ENCODE measurements at places on chromosomes 13 and 19. TPM values are rescaled to one million over a fixed set of nuclear protein-coding genes. Genes with fewer than 3 reads are reported as not detected.
A peak's percentile ranks its signal among the peaks of the same experiment; 100 is the strongest.

DNA sequence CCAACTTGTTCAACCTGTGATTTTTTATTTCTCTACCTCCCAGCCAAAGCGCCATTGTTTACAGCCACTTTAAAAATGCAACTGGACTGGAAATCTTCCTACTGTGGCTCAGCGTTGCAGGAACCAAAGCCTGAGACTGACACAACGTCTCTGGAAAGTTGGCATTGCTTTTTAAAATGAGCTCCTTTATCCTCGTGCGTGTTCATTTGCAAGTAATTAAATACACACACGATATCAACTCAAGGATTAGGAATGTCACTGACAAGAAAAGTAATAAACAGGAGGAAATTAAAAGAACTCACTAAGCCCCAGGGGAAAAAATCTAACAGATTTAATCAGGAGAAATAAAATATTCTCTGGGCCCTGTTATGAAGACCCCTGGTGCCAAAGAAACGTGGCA lies 184.6 kb upstream of the IRS2 start:
- no peak for DNase-seq

GRCh38 chr19:11138601-11139300 lies 16.8 kb downstream of the SPC24 start:
- DNase-seq = no peak

DNA sequence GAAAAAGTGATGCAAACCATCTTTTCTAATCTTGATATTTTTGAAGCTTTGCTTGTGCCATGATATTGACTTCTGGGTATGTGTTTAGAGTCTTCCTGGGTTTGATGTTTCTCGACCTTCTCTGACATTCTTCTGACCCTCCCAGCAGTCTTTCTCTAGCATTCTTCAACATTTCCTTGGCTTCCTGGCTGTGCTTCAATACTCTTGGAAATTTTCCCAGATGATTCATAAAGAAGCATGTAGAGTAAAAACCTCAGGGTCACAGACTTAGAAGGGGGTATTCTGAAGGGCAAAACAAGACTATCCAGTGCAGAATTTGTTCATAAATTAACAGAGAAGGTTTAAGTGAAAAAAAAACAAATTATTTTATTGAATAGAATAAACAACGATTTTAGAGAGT lies 946.3 kb upstream of the PCDH9 start:
- DNase-seq = peak; percentile 4

- no peak for DNase-seq
Measured at GRCh38 chr19:43768273-43769050, 12.3 kb downstream of the KCNN4 start.

- DNase-seq = no peak
Measured at GRCh38 chr13:23652909-23653726, 82.9 kb downstream of the TNFRSF19 start.

- DNase-seq = no peak
Measured at GRCh38 chr13:29993196-29993595, 142.8 kb upstream of the UBL3 start.

GRCh38 chr13:74886502-74886901 lies 595.5 kb downstream of the TBC1D4 start:
- DNase-seq = no peak

DNA sequence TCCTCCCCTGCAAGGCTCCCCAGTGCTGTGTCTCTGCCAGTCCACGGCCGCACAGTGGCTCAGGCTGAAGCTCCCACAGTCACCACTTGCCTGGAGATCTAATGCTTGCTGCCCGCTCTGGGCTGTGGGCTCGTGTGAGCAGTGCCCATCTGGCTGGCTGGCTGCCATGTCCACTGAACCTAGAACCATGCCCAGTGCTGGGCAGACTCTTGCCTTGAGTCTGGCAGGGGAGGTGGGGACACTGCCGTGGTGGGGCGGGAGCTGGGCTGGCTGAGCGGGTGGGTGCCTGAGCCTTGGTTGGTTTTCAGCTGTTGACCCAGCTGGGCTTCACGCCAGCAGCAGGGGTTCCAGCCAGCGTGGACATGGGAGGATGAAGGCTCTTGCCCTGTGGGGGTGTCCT lies 52.3 kb downstream of the CRTC1 start:
- no peak for DNase-seq

- DNase-seq = no peak
Measured at GRCh38 chr19:38891771-38892170, 7.6 kb downstream of the SIRT2 start.

DNA sequence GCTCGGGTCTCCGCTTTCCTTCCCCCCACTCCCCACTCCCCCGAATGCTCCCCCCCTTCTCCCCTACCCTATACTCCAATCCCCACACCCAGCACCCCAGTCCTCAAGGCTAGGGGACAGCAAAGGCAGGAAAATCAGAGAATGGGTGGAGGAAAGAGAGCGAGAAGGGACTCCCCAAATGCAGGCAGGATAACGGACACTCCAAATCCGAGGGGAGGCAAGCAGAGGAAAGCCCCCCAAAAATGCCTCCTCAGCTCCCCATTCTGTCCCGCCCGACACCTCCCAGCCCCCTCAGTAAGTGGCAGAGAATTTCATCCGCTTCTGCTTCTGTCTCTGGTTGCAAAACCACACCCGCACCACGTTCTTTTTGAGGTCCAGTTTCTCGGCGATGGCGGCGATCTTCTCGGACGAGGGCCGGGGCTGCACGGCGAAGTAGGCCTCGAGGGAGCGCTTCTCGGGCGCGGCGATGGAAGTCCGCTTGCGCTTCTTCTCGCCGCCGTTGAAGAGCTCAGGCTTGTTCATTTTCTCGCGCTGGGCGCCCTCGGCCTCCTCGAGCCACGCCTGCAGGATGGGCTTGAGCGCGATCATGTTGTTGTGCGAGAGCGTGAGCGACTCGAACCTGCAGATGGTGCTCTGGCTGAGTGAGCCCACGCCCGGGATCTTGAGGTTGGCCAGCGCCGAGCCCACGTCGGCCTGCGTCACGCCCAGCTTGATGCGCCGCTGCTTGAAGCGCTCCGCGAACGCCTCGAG lies 2.1 kb downstream of the POU4F1 start:
- DNase-seq = no peak

GRCh38 chr19:15443838-15444237 lies 5.9 kb downstream of the WIZ start:
- DNase-seq = no peak

GRCh38 chr19:33395561-33396550 lies 22.3 kb downstream of the CEBPG start:
- DNase-seq = no peak

C19orf85 gene
- not detected for polyA plus RNA-seq

SEMA6B gene
- polyA plus RNA-seq = 3.7 TPM

MYH14 gene
- polyA plus RNA-seq = 33.4 TPM

PTGIR gene
- polyA plus RNA-seq = 2.6 TPM

USHBP1 gene
- 7.1 TPM for polyA plus RNA-seq

IFNL1 gene
- polyA plus RNA-seq = not detected

TMED1 gene
- 62.2 TPM for polyA plus RNA-seq

CEBPA gene
- polyA plus RNA-seq = 2.3 TPM

All from renal cortex interstitium (tissue), 15 donors.